ENCODE measurements at places on chromosomes 3 and 15. TPM values are rescaled to one million over a fixed set of nuclear protein-coding genes. Genes with fewer than 3 reads are reported as not detected.
A peak's percentile ranks its signal among the peaks of the same experiment; 100 is the strongest.

- DNase-seq = peak; percentile 80
Observed at GRCh38 chr3:42556089-42556632, 25.6 kb downstream of the SEC22C start.

DNA sequence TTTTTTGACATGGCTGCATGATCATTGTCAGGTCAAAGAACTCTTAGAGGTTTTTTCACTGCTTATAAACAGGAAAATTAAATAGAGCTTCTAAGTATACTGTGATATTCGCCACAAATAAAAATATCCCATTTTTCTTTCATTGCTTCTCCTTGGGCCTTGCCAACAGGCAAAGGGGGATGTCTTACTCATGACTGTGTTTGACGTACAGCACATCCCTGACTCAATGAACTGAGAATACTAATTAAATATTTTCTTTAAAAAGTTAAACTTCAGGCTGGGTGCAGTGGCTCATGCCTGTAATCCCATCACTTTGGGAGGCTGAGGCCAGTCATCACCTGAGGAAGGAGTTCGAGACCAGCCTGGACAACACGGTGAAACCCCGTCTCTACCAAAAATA, 41.4 kb upstream of the CCDC80 start:
- no peak for DNase-seq

- DNase-seq = no peak
Observed at GRCh38 chr3:178475062-178475461, 61.2 kb upstream of the KCNMB2 start.

- peak; percentile 94 for DNase-seq
Observed at GRCh38 chr15:74053941-74054529, 28.3 kb downstream of the GOLGA6A start.

DNA sequence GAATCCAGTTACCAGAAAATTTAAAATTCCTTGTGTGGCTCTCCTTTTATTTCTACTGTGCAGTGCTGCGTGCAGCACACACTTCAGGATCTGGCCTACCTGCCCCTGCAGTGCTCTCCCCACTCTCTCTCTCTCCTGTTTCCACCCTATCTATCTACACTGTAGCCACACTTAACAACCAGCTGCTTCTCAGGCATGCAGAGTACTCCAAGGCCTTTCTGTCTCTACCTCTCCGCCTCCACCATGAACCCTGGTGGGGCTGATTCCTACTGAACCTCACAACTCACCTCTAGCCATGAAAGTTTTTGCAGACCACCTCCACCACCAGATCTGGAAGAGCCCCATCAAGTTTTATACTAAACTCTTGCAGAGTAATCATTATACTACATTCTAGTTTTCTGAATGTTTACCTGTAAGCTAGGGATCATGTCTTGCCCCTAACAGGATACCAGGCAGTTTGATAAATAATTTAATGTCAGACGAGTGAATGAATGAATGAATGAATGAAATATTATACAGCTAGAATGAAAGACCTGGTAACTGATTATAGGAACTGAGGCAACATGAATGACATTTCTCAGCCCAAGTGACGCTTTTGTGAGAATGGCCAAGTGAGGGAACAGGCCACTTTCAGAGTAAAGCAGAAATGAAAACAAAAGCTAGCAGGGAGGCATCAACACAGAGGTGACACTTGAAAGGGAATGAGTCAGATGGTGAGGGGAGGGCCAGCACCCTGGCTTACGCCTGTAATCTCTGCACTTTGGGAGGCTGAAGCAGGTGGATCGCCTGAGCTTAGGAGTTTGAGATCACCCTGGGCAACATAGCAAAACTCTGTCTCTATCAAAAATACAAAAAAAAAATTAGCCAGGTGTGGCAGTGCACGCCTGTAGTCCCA, 363.5 kb downstream of the FOXP1 start:
- no peak for DNase-seq

GRCh38 chr3:100779480-100779879, 70.2 kb downstream of the TFG start:
- DNase-seq = no peak

DNA sequence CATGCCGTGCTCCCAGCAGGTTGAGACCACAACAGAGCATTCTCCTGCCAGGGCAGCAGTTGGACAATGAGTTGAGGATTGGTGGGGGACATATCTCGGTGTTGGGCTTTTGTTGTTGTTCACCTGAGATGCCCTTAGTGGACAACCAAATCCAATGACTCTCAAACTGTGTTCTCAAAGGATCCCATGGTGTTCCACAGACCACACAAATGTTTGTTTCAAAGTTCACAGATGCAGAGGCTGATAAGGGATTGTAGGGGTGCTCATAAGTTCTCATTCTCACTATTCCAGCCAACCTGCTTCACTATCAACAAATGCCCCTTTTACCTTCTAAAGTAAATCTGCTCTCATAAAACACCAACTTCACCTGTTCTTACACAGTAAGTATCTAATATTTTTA, 159.9 kb downstream of the OSBPL10 start:
- no peak for DNase-seq

- no peak for DNase-seq
Observed at GRCh38 chr3:143978263-143978631, 6.6 kb downstream of the DIPK2A start.

DNA sequence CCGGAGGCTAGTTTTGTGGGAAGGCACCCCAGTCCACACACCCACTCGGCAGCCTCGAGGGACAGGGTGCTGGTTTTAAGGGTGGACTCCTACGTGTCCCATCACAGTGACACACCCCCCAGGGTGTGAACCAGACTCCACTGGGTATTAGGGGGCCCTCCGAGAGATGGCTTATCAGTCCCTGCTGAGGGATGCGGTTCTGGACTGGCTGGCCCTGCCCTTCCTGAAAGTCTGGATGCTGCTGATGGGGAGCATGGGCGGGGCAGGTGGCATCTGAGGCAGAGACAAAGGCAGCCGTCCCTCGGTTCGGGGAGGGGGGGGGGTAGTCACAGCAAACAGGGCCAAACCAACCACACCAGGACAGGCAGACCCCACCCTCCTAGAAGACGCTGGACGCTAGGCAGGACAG, 939 bp upstream of the ULK3 start:
- no peak for DNase-seq

DNA sequence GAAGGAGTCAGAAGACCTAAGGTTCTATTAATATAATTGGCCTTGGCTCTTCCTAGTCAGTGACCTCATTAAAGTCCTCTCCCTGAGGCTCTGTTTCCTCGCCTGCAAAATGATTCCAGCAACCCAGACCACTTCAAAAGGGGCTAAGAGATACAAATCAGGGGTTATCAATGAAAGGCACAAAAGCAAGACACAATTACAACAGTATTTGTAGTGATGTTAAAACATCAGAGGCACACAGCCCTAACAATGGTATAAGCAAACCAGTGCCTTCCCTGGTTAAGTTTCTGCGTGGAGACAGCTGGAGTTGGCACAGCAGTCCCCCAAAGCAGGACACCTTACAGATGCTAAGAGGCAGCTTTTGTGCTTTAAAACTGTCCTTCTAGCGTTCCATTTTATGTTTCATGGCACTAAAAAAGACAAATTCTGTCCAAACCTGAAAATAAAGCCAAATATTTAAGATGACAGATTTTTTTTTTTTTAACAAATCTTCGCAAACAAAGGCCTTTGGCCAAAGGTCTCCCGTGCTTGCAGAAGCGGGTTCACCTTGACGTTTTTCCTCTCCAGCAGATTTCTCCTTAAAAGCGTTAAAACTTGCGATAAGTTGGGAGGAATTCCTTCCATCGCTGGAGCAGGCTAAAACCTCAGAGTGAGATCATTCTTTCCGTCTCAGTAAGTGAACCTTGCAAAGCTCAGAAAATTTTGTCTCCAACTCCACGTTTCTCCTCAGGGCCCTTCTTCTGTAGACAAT, 999 bp downstream of the ZNF280D start:
- no peak for DNase-seq

- no peak for DNase-seq
Observed at GRCh38 chr15:47963265-47963664, 157.5 kb upstream of the SLC24A5 start.

DNA sequence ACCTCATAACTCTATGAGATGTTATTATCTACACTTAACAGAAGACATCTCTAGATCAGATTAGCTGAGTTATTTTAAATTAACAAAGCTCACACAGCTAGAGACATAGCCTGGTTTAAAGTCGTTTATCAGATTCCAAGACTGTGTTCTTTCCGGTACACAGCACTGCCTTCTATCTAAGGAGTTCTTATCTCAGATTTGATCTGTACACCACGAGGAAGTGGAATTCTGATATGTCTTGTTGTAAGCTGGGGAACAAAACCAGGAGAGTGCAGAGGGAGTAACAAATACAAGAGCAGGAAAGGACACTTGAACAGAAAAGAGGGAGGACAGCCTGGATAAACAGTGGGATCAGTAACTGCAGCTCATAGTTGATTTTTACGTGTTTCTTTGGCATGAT, 61.7 kb upstream of the KCNMB2 start:
- no peak for DNase-seq

DNA sequence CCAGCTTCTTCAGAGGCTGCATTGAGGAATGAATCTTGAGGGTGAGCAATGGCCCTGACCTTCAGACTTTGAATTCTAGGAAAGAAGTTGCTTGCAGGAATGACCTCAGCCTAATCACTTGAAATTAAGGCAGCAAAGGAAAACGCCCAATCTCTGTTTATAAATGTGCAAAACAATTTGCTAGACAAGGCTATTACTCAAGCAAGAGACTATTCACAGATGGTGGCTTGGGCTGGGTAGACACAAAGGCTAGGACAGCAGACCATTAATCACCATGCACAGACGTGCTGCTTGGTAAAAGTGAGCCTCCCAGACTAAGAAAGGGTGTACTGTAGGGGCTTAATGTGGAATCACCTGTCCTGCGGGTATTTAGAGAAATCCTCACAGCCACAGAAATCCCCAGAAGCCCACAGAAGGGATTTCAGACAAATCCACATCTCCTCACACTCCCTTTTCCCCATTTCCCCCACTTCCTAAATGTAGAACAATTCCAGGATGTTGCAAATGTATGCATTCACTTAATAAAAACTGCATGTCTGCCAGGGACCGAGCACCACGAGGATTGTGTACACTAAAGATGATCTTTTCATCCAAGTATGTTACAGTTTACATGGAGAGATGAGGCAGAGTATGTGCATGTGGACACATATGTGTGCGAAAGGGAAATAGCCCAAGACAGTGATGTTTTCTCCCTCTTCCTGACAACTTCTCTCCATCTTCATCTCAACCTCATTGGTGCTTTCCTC, 259.5 kb downstream of the THSD4 start:
- no peak for DNase-seq

CCR3 gene
- total RNA-seq = not detected

SNRPA1 gene
- total RNA-seq = 35.7 TPM
